Activated naive CD8-positive, alpha-beta T cell treated with anti-CD3 and anti-CD28 coated beads for 36 hours (primary cell): ENCODE measurements at places on chromosomes 2 and 18. TPM values are rescaled to one million over a fixed set of nuclear protein-coding genes. Genes with fewer than 3 reads are reported as not detected.

LIPT1 gene
- 6.4 TPM for total RNA-seq

DES gene
- total RNA-seq: 0.39 TPM

UCN gene
- 1.3 TPM for total RNA-seq

- DNase-seq: no peak
Observed at GRCh38 chr2:62250239-62250638, 54.3 kb downstream of the B3GNT2 start.

GRCh38 chr2:109126501-109126860, 2.5 kb upstream of the SH3RF3 start:
- DNase-seq: no peak

GRCh38 chr18:36688020-36688965, 140.5 kb downstream of the TPGS2 start:
- DNase-seq: peak; percentile 45

DNA sequence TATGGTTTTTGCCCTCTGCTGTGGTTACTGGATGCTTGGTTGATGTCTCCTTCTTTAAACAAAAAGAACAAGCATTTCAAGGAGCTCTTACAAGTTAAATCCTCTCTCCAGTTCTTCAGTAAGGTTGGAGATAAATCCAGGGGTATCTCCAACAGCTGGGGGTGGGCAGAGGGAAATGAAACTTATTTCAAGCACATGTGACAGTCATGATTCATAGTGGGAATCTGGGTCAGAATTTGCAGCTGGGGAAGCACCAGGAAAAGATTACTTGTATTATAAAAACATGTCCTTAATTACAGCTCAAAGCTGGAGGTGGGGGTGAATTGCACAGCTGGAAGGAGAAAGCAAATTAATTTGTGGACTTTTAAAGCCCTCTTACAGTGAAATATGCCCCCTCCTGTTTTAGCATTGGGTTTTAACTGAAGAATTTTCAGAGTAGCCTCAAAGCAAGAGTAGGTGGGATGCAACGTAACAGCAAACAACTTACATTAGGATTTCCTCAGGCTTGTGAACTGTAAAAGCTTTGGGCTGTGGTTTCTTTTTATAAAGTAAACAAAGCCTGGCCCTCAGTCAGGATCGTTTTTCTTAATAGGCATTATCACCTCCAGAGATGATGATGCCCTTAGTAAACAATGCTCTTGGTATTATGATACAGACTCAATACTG, 596.4 kb downstream of the NYAP2 start:
- DNase-seq: no peak

DNA sequence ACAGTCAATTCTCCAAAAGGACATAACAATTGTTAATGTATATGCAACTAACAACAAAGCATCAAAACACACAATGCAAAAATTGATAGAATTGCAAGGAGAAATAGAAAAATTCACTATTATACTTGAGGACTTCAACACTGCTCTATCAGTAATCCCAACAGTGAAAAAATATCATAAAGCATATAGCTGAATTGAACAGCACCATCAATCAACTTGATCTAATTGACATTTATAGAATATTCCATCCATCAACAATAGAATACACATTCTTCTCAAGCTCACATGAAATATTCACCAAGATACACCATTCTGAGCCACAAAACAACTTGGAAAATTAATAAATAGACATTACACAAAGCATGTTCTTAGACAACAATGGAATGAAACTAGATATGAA, 60.1 kb upstream of the ASXL3 start:
- DNase-seq: no peak

GRCh38 chr2:16085073-16085472, 144.7 kb downstream of the MYCN start:
- DNase-seq: no peak

DNA sequence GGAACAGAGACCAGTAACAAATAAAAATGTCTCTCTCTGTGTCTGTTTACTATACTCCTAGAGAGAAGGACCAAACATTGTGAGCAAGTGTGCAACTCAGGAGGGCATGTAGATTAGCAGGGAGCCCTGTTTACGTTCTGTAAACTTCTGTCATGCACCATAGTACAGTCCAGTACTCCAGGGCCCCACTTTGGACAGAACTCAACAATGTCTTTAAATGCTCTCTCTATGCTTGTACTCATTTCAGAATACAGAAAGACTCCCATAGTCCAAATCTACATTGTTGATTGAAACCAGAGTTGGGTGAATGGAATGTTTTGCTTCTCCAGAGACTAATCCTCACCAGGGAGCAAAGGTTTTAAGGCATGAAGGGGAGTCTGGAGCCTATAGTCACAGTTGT, 934.8 kb downstream of the NRXN1 start:
- DNase-seq: no peak

DNA sequence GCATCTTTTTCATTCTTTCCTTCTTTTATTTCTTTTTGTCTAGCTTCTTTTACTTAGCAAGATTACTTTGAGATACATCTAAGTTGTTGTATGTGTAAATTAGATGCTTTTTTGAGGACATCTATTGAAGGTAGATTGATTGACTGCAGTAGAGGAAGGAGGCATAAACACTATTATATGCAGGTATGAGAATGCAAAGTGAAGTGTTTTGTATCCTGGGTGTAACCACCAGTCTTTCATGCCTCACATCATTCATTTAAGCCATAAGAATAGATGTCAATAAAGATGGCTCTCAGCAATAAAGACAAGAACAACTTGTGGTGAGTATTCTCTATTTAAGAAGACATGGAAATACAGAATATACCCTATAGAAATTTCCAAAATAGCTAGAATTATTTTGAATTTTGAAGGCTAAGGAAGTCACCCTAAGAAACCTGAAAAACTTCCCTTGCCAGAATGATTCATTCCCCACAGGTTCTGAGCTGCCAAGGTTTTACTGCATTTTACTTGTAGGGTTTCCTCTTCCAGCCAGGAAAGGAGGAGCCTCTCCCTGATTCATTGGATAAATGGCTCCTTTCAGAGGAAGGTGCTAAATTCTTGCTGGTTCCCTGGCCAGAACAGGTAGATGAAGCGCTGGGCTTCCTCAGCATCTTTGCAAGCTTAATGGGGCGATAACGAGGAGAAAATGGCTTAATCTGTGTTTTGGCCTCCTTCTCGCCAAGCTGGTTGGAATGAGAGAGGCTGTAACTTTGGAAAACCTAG, 279.8 kb upstream of the SLC14A2 start:
- no peak for DNase-seq

DNA sequence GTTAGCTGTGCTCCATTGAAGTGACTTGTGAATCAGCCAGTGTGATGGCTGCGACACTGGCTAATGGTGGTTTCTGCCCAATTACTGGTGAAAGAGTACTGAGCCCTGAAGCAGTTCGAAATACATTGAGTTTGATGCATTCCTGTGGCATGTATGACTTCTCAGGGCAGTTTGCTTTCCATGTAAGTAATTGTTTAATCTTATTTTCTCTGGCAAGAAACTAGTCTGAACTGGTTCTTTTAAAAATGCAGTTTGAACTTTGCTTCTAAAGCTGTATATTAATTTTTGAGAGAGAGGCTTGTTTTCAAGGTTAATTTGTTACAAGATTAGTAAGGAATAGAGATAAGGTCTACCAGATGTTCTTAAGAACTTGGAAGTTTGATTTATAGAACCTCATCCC, 46.7 kb downstream of the GLS start:
- no peak for DNase-seq

GRCh38 chr2:149038442-149039212, at the start of gene LYPD6B:
Gene LYPD6B (plus strand): TSS chr2:149038699. CDS start chr2:149130949, 92,250 bp downstream.
- peak; percentile 9 for DNase-seq
